ENCODE measurements at places on chromosomes 6 and 20.

GRCh38 chr6:3466488-3467219 is 9.8 kb upstream of the SLC22A23 start:
- DNase-seq: no peak

DNA sequence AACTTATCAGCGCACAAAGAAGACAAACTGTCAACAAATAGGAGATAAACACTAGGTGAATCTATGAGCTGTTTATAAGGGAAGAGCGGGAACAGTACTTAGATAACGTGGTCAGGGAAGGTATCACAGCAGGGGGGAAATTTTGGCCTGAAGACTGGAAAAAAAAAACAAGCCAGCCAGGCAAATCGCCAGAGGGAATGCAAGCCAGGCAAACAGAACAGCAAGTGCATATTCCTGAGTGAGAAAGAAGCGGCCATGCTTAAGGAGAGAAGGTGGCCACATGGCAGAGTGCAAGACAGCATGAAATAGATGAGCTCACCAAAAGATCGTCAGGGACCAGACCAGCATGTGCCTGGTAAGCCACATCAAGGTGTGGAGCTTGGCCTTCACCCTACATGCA is 466.5 kb upstream of the ARID1B start:
- peak; percentile 58 for DNase-seq

DNA sequence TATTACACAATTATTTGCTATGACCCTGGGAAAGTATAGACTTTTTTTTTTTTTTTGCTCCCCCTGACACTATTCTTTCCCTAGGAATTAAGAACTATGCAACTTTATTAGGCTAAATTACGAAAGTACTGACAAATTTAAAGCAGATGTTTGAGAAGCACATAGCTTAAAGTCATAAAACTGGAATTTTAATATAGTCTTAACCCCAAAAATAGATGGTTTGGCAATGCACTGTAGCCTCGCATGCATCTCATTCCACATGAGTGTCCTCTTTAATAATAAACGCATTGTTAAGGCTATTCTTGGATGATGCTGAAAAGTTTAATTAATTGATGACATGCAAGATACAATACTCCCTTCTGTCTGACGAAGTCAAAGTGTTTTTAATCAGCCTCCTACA is 49.3 kb downstream of the TBC1D7 start:
- no peak for DNase-seq

- no peak for DNase-seq
Observed at GRCh38 chr6:142820338-142821051, 124.5 kb downstream of the HIVEP2 start.

- DNase-seq: peak; percentile 3
Observed at GRCh38 chr6:123715006-123715863, 78.5 kb upstream of the TRDN start.

- DNase-seq: no peak
Observed at GRCh38 chr20:64140061-64140931, 24.0 kb upstream of the MYT1 start.

GRCh38 chr20:24309596-24309995 is 159.8 kb upstream of the SYNDIG1 start:
- DNase-seq: no peak

DNA sequence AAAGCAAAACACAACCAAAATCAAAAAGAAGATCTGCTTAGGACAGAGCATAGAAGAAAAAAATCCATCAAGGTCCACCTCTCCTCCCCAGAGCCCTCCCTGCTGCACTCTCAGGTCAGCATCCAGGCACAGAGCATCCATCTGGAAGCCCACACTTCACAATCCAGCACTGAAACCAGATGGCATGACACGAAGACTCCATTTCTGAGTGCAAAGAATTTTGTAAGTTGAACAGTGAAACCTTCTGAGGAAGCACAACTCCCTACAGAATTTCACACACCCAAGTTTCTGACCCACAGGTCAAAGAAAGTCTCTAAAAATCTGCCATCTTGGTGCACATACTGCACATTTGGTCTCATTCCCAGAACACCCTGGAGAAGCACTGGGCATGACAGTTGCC is 128.8 kb upstream of the STXBP5 start:
- DNase-seq: no peak

GRCh38 chr6:29071831-29072723 is 15.0 kb downstream of the OR2B3 start:
- peak; percentile 51 for DNase-seq

DNA sequence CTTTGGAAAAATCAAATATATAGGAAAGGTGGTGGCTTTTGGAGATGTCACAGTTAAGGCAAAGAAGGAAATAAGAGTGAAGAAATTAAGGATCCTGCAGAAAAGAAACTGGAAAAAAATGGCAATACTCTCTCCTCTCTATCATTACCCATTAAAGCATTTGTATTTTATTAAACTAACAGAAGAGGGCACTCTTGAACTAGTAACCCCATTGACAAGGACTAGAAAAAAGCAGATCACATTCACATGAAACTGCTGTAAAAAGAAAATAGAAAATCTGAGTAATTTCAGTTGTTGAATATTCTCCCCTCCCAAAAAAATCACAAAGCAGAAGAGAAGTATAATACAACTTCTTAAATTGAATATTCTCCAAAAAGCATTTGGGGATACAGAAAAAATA is 104.1 kb upstream of the SLC35B3 start:
- DNase-seq: no peak

DNA sequence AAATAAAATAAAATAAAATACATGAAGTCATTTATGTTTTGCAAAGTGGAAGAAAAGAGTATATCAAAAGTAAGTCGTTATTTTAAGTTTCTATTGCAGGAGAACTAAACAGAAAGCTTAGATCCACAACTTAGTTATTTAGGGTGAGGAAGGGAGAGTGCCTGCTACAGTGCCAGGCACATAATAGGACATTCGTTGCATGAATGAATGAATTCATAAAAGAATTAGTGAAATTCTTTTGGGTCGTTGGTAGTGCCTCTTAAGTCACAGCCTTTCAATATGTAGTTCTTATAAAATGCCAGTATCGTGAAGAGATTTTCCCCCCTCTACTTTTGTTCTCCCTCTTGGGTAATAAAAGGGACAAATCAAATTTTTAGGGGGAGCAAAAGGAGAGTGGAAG is 29.1 kb downstream of the SF3B5 start:
- no peak for DNase-seq

- DNase-seq: no peak
Observed at GRCh38 chr6:127884134-127884533, 16.7 kb downstream of the THEMIS start.

DNA sequence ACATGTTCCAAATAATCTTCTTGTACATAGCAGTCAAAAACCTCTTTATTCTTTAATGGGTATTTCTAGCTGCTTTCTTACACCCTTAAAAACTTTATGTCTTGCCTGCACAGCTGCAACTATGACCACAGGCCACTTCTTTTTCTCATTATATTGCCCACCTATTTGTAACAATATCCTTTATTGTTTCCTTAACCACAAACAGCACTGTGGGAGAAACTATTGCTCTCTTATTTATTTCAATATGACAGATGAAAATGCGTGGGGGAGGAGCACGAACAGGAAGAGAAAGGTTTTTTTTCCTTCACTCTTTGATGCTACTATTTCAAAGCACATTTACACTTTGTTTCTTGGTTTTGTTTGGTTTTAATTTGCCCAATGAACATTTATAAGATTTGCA is 253.5 kb downstream of the GJA1 start:
- no peak for DNase-seq

- DNase-seq: no peak
Observed at GRCh38 chr6:32249262-32249661, 25.4 kb upstream of the NOTCH4 start.

- no peak for DNase-seq
Observed at GRCh38 chr20:44196271-44196670, 9.3 kb upstream of the JPH2 start.

DNA sequence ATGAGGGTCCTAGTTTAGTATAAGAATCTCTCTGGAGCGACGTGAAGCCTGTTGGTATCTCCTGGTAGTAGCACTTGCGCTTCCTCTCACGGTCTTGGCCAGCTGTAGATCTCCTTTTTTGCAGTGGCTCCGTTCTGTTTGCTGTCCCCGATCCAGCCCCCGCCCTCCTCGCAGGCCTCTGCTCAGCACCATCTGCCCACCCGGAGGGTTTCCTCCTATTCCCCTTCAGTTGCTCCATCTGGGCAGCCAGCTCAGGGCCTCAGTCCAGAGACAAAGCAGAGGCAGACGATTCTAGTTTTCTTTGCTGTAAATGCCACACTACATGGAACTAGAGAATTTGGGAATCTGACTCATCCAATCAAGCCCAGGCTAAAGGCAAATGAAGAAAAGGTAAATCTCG is 126.6 kb downstream of the TIAM2 start:
- peak; percentile 85 for DNase-seq

DNA sequence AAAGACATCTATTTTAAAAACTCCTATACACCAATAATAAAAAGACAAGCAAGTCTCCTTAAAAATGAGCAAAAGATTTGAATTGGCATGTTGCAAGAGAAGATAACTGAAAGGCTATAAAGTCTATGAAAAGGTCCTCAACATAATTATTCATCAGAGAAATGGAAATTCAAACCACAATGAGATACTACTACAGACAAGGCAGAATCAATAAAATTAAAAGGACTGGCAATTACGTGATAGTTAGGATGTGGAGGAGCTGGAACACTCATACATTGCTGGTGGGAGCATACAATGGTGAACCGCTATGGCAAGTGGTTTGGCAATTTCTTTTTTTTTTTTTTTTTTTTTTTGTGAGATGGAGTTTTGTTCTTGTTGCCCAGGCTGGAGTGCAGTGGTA is 43.8 kb upstream of the KIF13A start:
- no peak for DNase-seq

DNA sequence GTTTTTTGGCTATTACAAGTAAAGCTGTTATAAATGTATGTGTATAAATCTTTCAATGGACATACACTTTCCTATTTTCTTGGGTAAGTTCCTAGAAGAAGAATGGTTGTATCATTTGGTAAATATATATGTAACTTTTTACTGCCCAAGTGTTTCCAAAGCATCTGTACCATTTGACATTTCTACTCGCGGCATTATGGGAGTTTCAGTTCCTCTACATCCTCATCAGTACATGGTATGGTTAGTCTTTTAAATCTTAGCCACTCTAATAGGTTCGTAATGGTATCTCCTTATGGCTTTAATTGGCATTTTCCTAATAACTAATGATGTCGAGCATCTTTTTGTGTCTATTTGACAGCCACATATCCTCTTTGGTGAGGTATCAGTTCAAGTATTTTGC is 12.9 kb downstream of the SNPH start:
- no peak for DNase-seq
